ENCODE measurements at places on chromosomes 6 and 20.
A peak's percentile ranks its signal among the peaks of the same experiment; 100 is the strongest.

- no peak for DNase-seq
These were observed 88.3 kb downstream of the CEBPB start for GRCh38 chr20:50278684-50279531.

DNA sequence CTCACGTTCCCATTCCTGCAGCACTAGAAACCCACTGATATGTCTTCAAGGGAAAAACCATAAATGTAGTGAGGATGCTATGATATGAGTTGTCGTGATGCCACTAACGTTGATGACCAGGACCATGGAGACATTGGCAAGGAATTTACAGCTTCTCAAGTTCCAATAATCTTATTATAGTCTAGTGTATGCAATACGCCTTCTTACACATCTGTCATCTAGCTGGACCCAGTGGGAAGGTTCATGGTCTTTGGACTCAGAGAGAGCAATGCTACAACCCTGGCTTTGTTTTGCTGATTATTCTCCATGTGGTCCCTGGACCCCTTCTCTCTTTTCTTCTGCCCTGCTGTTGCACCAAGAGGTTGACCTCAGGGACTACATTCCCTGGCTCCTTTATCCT lies 76.0 kb upstream of the BMP2 start:
- DNase-seq: no peak

- no peak for DNase-seq
These were observed 1145.2 kb upstream of the GJE1 start for GRCh38 chr6:140987364-140988155.

DNA sequence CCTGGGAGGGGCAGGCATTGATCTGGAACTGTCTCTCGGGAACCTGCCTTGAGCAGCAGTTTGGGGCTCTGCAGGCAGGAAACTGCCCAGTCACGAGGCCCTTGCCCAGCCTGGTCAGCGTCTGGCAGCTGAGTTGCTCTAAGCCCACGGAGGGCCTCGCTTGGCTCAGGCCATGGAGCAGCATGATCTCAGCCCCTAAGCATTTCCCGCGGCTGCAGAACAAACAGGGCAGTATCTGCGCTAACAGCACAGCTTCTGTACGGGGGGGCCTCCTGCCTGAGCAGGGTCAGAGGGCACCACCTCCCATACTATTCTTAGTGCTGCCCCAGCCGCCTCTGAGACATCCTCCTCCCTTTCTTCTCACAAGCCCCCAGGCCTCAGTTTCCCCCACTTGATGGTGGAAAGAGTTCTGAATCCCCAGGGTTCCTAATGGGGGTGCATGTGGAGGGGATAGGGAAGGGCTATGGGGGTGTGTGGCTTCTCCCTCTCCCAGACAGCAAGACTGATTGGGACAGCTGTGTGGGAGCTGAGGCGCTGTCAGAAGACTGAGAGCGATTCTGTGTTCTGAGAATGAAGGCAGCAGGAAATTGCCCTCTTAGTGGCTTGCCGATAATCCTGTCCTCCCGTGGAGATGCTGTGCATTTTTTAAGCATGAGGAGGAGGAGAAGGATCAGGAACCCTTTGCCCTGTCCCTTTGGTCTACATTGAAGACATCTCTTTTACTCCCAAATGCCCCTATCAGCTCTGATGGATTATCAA lies 46.4 kb downstream of the MOCS1 start:
- no peak for DNase-seq

DNA sequence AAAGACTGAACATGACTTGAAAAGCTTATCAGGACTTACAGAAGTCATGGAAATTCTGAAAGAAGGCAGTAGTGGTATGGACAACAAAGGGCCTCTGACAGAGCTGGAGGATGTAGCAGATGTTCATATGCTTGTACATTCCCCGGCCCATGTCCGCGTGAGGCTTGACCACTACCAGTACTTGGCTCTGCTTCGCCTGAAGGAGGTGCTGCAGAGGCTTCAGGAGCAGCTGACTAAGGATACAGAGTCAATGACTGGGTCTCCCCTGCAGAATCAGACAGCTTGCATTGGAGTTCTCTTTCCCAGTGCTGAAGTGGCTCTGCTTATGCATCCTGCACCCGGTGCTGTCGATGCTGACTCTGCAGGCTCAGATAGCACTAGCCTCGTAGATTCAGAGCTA lies 29.2 kb downstream of the TAF11 start:
- DNase-seq: no peak

GRCh38 chr6:89140347-89141156 lies 5.3 kb upstream of the PM20D2 start:
- no peak for DNase-seq

DNA sequence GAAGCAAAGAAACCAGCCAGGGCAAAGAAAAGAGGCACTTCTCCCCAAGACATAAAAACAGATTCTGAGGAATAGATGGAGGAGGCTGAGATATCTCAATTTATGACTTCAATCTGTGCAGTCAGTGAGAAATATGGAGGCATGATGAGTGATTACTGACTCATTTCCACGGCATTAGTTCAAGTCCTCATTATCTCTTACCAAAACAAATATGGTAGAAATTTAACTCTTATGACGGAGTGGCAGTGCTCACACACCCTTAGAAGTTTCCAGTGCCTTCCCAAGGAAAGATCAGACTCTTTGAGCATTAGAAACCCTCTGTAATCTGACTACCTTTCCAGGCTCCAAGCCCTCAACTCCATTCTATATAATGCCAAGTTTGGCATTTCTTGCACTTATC lies 364.1 kb downstream of the ARHGAP18 start:
- DNase-seq: no peak

DNA sequence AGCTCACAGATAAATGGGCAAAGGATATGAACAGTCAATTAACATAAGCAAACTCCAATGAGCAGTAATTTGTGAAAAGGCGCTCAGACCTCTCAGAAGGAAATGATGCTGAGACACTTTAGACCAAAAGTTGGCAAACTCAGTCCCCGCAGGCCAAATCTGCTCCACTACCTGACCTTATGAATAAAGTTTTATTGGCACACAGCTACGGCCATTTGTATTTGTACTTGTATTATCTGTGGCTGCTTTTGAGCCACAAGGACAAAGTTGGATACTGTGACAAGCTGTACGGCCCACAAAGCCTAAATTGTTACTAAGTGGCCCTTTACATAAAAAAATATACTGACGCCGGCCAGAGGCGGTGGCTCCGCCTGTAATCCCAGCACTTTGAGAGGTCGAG lies 167.0 kb downstream of the PREX1 start:
- no peak for DNase-seq

- no peak for DNase-seq
These were observed 261.0 kb downstream of the ARHGAP18 start for GRCh38 chr6:129448965-129449364.

- no peak for DNase-seq
These were observed 36.9 kb downstream of the GMDS start for GRCh38 chr6:2208468-2208867.

GRCh38 chr6:114304304-114304887 lies 38.4 kb downstream of the HS3ST5 start:
- DNase-seq: peak; percentile 12

GRCh38 chr6:118781897-118782296 lies 112.1 kb upstream of the ASF1A start:
- DNase-seq: no peak

DNA sequence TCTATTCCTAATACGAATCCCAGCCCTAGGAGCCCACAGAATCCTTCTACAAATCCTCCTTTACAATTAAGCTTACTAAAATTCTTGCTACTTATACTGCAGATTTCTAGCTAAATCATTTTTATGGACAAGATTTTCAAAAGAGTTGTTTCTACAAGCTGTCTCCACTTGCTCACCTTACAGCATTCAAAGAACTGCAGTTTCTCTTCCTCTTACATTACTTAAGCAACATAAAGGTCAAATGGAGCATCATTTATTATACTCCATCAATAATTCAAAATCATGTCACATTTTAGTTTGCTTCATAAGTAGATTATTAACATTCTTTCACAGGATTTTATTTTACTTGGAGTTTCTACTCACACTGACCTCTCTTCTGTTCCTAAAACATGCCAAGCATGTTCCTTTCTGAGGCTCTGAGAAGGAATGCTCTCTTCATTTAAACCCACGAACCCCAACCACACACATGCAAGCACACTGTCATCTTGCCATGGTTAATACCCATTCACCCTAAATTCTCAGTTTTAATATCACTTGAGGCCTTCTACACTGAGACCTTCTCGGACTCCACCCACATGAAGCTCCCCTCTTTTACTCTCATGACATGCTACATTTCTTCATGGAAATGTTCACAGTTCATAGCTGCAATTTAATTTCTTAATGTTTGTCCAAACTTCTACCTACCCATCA lies 388.2 kb downstream of the TBC1D32 start:
- no peak for DNase-seq

GRCh38 chr6:32192608-32193039 lies at the start of gene GPSM3:
GPSM3 (minus strand) TSS chr6:32192643; CDS start chr6:32192513, 130 bp downstream.
- peak; percentile 41 for DNase-seq

- DNase-seq: no peak
These were observed 84.9 kb upstream of the LRFN2 start for GRCh38 chr6:40672087-40672486.

GRCh38 chr6:109242925-109243324 lies 139.3 kb downstream of the CD164 start:
- DNase-seq: no peak

- no peak for DNase-seq
These were observed 30.5 kb upstream of the IPCEF1 start for GRCh38 chr6:154386848-154387717.

GRCh38 chr6:81130969-81131368 lies 621.5 kb downstream of the TENT5A start:
- DNase-seq: no peak

- no peak for DNase-seq
These were observed 152.2 kb upstream of the SOX4 start for GRCh38 chr6:21441386-21441785.
